ENCODE measurements at places on chromosomes 6 and 20. TPM values are rescaled to one million over a fixed set of nuclear protein-coding genes. Genes with fewer than 3 reads are reported as not detected.

CABLES2 gene
- total RNA-seq = 4.3 TPM

SCAND1 gene
- 161 TPM for total RNA-seq

PDYN gene
- not detected for total RNA-seq

MEP1A gene
- total RNA-seq = not detected

TMEM200A gene
- total RNA-seq = 61.5 TPM

SAMD5 gene
- 0.09 TPM for total RNA-seq

SMOC2 gene
- not detected for total RNA-seq

CRIP3 gene
- total RNA-seq = not detected

ARHGAP40 gene
- total RNA-seq = not detected

GPX5 gene
- total RNA-seq = not detected

EEF1A2 gene
- total RNA-seq = not detected

GSS gene
- 47.8 TPM for total RNA-seq

CRISP3 gene
- not detected for total RNA-seq

LHFPL5 gene
- not detected for total RNA-seq

RPP40 gene
- total RNA-seq = 21.9 TPM

IRF4 gene
- not detected for total RNA-seq

TUBB1 gene
- not detected for total RNA-seq

FARS2 gene
- 25.5 TPM for total RNA-seq

TMEM170B gene
- 1.4 TPM for total RNA-seq

KCNQ2 gene
- not detected for total RNA-seq

ATRN gene
- total RNA-seq = 35.2 TPM

GTSF1L gene
- not detected for total RNA-seq

SLC29A1 gene
- 23.6 TPM for total RNA-seq

FAM83C gene
- total RNA-seq = not detected

EPHA7 gene
- 1.5 TPM for total RNA-seq

HEY2 gene
- total RNA-seq = 0.25 TPM

SAMHD1 gene
- total RNA-seq = 41.8 TPM

ZNF512B gene
- 7.9 TPM for total RNA-seq

C4B gene
- 4.1 TPM for total RNA-seq

KHDRBS2 gene
- total RNA-seq = not detected

ZBTB46 gene
- total RNA-seq = 1.1 TPM

CPNE5 gene
- total RNA-seq = 0.18 TPM

TBXT gene
- total RNA-seq = not detected

DDO gene
- 2.3 TPM for total RNA-seq

MAK gene
- not detected for total RNA-seq

ADGRB3 gene
- total RNA-seq = 1.4 TPM
